ENCODE measurements at places on chromosomes 7 and 10.

- ATAC-seq = peak; percentile 29
Observed at GRCh38 chr7:16644636-16645592, 640 bp downstream of the ANKMY2 start.

DNA sequence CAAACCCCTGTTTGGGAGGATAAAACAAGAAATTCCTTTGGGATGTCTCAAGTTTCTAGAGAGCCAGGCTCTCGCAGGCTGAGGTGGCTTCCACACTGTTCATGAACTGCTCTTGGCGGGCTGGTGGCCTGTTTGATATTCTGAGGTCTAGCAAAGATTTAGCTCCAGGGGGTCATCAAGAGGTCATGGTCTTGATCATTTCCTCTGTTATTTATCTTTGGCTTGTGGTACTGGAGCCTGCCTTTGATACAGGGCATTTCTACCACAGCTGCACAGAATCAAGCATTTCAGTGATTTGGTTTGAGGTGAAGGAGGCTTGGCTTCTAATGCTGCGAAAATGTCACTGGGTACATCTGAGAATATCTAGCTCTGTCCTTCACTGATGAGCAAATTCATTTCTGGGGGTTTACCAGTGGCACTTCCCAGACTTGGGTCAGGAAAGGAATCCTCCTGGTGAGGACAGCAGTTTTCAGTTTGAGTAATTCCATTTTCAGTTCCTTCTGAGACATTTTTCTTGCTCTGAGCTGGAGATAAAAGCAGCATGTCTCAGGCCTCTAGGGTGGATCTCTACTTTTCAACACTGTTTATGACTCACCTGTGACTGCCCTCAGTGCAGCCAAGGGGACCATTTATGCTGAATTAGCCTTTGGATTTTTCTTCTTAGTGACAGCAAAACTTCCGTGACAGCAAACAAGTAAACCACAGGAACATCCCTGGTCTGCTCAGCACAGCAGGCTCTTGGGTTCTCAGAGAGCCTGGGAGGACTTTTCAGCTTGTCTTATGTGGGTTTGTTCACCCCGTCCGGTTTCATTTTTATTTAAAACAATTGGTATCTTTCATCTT lies 312.0 kb downstream of the RNLS start:
- ATAC-seq = peak; percentile 85

DNA sequence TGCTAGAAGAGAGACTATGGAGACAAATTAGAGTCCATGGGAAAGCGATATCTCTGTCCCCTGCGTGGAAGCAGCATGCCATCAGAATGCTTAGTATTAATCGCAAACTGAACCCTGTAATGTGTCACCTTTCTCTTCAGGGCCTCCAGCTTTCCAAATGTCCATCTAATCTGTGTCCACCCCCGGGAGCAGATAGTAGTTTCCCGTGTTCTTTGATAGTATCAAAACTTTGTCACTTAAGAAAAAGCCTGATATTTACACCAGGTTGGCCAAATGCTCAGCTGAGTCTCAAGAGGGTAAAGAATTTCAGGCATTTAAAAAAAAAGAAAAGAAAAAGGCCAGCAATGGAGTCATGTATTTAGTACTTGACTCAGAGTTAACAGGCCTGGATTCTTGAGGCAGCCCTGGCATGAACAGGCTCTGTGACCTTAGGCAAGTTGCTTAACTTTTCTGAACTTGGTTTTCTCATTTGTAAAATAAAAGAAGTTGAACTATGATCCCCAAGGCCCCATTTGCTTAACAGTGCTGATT lies 10.4 kb upstream of the GSAP start:
- no peak for ATAC-seq

GRCh38 chr10:79166312-79166721 lies 97.6 kb downstream of the ZMIZ1 start:
- ATAC-seq = no peak

DNA sequence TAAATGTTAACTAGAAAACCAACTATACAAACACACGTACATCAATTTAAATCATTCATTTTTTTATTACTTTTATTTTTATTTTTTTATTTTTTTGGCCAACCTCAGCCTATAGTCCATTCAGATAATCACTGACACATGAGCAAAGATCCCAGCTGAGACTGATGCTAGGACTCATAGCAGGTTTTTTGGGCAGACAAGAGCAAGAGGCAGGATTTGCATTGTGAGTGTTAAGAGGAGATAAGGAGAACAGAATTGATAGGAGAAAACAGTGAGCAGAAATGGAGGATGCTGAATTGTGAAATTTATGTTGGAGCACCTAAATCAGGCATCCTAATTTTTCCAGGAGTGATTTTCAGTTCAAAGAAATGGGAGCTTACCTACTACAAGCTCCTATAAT lies 240.3 kb downstream of the SEMA3D start:
- ATAC-seq = no peak

DNA sequence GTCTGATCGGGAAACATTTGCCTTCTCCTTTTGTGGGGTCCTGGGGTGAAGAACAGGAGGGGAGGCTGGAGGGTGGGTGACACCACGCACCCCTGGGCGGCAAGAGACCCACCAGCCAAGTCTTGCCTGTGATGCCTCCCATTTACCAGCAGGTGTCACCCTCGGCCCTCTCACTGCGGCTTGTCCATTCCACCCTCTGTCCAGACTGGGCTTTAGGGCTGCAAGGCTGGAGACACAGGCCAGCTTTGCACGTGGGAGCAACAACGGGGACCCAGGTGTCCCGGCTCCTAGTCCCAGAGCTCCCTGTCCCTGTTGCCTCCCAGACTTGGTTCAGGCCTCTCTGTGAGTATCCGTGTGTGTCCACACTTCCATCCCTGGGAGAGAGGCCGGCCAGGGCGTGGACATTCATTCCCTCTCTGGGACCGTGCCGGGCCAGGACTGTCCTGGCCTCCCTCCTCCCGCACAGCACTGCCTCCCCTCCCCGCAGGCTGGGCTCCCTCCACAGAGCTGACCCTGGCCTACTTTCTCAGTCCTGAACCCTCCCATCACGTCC lies 36.2 kb upstream of the GTF2IRD1 start:
- peak; percentile 88 for ATAC-seq

- ATAC-seq = no peak
Observed at GRCh38 chr7:140010194-140010895, 52.4 kb downstream of the PARP12 start.

- no peak for ATAC-seq
Observed at GRCh38 chr7:157926107-157926506, 589.3 kb downstream of the DNAJB6 start.

DNA sequence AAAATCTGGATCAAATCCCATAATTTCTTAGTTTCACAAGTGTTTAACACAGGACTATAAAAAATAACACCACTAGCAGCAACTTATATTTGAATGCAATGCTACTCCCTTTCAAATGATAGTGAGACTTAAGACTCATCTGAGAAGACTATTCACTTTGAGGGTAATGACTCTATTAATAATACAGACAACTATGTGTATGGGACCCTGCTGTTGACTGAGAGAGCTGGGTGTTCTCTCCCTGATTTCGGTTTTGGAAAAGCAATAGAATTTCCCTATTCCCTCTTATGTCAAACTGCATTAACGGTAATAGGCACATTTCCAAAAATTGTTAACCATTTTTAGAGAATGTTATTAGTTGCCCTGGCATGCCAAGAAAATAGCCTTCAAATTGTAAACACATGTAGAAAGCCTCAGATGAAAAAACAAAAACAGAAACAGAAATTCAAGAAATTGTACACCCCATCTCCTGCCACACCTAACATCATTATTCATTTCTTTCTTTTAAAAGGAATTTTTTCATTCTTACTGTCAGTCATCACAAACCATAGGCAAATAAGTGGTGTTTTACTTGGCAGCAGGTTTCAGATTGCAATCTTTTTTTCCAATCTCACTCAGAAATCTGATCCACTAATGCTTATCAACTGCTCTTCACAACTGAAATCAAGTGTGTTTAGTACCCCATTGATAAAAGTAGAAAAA lies 153.7 kb downstream of the TFPI2 start:
- no peak for ATAC-seq

DNA sequence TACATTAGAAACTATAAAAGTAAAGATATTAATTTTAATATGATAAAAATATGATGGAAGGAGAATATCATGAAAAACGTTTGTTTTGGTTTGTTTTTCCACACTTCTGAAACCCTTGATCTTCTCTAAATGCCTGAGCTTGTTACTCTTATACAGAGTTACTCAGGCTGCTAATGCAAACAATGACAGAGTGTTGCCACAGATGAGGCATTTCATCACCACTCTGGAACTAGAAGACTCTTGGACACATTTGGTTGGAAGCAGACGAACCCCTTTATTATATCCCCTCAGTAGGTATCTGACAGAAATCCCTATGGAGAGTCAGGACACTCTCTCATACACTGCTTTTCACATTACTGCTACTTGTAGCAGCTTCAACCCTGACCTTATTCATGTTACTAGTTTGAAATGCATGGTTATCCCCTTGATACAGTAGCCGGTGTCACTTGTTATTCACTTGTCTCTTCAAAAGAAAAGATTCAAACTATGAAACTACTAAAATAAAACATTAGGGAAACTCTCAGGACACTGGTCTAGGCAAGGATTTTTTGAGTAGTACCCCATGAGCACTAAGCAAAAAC lies 66.9 kb downstream of the SEMA3C start:
- no peak for ATAC-seq

GRCh38 chr7:157377436-157378124 lies 40.8 kb downstream of the DNAJB6 start:
- peak; percentile 26 for ATAC-seq

DNA sequence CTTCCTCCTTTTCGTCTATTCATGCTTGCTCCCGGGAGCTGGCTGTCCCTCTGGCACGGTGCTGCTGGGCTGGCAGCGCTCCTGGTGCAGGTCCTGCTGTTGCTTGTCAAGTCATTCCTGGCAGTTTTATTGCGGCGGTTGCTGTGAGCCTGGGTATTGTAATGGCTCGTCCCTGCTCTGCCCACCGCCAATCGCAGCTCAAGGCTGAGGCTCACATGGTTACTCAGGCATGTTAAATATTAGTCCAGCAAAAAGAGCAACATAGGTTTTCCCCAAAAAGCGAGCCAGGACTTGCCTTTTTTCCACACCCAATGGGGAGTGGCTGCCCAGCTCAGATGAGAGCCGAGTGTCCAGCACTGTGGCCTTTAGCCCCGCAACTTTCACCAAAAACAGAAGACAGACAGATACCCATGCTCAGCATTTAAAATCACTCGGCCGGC lies 492.9 kb upstream of the FOXK1 start:
- ATAC-seq = peak; percentile 93

DNA sequence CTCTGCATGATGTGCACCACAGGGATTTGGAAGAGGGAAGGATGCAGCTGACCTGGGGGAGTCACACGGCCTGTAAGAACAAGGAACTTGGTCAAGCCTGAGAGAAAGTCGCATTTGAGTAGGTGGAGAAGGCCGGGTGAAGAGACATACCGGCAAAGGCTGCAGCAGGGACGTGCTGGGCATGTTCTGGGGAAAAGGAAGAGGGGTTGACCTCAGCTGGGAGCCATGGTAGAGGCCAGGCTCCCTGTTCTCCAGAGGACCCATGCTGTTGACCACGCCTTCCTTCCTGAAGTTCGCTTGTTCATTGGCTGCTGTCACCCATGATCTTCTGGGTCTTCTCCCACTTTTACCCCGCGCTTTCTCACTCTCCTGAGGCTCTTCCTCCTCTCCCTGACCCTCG lies 84.5 kb downstream of the HTR5A start:
- no peak for ATAC-seq

DNA sequence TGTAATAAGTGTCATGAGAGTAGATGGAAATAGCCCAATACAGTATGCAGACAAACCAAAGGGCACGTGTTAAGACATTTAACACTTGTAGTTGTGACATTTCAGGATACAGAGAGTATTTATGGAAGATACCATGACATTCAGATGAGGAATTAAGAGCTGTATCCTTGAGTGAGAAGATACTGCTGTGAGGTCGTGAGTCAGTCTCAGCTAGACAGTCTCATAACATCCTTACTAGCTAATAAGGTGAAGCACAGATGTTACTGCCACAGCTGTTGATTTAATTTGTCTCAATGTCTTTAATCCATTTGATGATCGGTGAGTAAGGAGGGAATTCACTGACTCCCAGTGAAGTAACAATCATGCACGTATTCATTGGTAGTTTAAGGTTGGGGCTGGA lies 288.0 kb upstream of the AKR1E2 start:
- no peak for ATAC-seq

DNA sequence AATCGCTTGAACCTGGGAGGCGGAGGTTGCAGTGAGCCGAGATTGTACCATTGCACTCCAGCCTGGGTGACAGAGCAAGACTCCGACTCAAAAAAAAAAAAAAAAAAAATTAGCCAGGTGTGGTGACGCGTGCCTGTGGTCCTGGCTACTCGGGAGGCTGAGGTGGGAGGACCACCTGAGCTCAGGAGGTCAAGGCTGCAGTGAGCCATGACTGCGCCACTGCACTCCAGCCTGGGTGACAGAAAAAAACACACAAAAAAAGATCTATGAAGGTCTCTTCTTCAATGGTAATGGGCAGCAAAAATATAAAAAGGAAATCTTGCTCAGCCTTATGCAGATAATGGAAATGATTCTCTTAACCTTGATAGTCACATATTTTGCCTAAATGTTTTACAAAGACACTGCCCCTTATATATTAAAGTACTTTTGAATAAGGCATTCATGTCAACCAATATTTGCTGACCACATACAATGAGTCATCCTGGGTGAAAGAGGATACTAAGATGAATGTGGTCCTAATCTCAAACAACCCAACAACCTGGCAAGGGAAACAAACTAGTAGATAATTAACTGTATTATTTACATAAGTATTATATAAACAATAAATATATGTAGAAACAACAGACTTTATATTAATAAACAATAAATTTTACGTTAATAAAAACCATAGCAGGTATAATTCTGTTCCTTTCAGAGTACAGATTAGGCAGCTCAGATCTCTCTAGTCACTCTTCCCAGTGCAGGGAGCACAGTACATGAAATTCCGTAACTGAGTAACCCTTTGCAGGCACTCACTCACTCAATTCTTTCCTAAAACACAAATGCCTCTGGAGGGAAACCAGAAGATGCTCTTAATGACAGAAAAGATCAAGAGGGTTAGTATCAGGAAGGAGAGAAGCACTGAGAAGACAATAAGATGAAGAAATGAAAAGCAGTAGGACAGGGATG lies 8.1 kb downstream of the TOMM7 start:
- no peak for ATAC-seq

DNA sequence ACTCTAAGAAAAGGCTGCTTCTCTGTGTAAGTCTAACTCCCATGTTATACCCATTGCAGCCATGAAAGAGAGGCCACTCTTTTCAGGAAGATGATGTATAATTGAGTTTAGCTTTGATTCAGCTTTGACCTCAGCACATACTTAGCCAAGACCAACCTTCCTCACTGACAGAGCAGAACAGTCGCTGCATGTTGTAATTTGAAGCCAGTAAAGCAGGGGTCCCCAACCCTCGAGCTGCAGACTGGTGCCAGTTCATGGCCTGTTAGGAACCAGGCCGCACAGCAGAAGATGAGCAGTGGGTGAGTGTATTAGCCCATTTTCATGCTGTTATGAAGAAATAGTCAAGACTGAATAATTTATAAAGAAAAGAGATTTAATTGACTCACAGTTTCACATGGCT lies 223.9 kb downstream of the GPR158 start:
- ATAC-seq = no peak

GRCh38 chr7:17651341-17651740 lies 289.0 kb downstream of the SNX13 start:
- ATAC-seq = no peak

GRCh38 chr7:82789883-82790609 lies 346.5 kb upstream of the CACNA2D1 start:
- no peak for ATAC-seq

Measured in esophagus mucosa (tissue), 1 donor.